ENCODE measurements at places on chromosomes 2 and 18.

DNA sequence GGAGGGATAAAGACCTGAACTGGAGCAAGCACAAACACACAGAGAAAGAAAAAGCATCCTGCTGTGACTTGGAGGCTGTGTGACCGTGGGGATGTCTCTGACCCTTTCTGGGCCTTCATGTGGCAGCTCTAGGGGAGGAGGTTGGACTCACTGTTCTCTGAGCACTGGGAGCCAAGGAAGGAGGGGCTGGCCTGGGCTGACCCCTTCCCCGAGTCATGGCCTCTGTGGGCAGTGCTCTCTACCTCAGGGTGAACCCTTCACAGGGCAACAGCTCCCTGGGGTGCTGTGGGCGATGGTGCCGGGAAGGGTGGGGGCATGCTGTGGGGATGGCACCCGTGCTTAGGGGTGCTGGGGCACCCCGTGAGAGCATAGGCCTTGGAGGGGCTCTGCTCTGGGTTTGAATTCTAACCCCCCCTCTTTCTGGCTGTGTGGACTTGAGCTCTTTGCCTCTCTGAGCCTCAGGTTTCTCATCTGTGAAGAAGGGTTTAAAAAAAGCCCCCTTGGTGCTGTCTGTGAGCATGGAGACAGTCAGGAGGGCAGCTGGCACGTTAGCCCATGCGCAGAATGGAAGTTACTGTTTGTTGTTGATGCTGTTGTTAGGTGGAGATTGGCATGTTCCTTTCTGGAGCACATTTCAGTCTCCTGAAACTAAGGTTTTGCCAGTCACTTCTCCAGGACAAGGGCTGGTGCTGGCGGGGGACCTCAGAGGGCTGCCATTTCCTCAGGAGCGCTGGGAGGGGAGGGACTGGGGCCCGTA is 700 bp downstream of the TOGARAM2 start:
- no peak for DNase-seq

GRCh38 chr2:60808330-60808801 is 52.3 kb downstream of the PAPOLG start:
- DNase-seq, result no peak

- no peak for DNase-seq
Observed at GRCh38 chr18:58714259-58714658, 43.0 kb downstream of the MALT1 start.

- DNase-seq, result no peak
Observed at GRCh38 chr2:7012141-7012764, 95.0 kb downstream of the RNF144A start.

DNA sequence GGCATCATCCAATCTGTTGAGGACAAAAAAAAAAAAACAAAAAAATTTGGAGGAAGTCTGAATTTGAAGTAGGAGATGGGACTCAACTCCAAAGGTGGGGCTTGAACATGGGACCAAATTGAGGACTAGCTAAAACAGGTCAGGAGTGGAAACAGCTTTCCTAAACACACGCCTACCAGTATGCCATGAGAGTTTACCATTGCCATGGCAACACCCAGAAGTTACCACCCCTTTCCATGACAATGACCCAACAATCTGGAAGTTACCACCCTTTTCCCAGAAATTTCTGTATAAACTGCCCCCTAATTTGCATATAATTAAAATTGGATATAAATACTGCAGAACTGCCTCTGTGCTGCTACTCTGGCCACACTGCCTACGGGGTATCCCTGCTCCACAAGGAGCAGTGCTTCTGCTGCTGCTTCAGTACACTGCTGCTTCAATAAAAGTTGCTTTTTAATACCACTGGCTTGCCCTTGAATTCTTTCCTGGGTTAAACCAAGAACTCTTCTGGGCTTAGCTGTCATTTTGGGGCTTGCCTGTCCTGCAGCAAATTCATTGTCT is 73.3 kb upstream of the FSIP2 start:
- no peak for DNase-seq

DNA sequence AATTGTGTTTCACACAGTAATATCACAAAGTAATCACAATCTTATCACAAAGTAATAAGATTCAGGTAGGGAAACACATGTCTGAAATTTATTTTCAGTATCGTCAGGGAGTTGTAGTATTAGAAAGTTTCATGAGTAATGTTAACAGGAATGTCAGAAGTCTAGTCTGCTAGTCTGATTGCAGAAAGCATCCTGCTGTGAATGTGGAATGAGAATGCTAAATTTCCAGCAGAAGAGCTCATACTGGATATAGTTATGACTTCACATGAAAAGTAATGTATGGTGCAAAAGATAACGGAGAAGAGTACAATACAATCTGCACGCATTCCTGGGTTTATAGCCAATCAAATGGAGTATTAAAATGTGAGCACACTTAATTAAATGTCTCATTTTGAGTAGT is 494.7 kb upstream of the SETBP1 start:
- no peak for DNase-seq

- DNase-seq, result no peak
Observed at GRCh38 chr2:5945742-5946141, 253.6 kb downstream of the SOX11 start.

DNA sequence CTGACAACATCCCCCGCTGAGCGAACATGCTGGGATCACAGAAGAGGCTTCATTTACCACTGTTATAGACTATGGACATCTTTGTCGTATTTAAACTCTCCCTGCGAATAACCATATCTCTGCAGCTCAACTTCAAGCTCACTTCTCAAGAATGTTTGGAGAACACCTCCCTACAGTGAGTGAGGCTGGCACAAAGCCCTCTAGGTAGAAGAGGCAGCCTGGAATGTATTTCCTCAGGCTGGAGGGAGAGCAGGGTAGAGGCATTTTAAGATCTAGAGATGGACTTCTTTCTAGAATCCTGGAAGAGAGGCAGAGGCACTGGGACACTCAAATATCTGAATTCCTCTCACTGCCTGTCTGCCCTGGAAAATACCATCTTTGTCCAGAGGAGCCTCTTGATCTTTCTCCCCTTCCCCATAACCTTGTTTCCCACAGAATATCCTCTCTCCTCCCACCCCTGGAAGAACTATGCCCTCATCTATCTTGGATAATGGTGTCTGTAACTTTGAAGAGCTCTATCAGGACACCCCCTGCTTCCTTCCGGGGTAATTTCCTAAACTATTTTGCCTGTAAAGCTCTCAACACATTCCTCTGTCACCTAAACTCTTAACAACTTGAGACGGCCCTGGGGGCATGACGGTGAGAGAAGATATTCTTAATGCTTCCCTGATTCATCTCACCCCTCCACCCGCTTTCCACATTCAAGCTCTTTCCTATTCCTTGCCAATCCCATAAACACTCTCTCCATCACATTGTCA is 2.4 kb upstream of the ANTXR1 start:
- DNase-seq, result no peak
